Stimulated activated CD8-positive, alpha-beta memory T cell treated with anti-CD3 and anti-CD28 coated beads, Interleukin-4, amount 100 ng/mL, for 1 hour (primary cell): ENCODE measurements at places on chromosomes 11 and 22.

DNA sequence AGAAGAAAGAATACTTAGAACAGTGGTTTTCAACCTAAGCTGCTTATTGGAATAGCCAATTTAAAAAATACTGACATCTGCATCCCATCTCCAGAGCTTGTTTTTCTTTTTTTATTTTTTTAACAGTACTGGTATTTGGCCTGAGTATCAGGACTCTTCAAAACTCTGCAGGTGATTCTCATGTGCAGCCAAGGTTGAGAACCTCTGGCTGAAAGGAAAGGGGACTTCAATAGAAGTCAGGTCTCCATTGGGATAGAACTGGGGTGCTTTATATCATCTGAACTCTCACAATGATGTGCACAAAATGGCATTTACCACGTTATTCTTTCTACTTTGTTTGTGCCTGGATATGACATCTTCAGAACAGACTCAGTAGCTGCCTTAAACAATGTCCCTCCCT, 55.3 kb downstream of the BBOX1 start:
- DNase-seq, result no peak

DNA sequence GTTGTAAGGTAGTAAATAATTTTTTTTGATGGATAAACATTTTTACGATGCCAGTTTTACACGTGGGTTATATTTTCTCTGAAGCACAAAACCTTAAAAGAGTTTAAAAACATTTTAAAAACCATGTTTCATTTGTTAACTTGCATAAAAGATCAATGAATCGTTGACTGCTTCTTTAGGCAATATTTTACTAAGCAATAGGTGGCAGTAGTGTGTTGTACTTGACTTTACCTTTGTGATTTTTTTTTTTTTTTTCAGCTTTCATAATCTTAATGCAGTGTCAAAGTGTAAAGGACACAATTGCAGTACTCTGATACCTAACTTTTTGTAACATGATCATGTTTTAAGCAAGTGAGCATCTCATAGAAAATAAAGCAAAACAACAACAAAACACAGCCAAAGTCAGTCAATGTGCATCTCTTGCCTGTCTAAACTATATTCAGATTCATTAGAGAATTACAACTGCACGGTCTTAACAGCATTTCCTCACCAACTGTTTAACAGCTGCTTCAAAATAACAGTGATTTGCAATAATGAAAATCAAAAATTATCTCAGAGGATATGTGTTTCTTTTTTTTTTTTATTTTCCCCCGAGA, 27.7 kb downstream of the DNAJC24 start:
- DNase-seq, result no peak

GRCh38 chr11:115652496-115652895, 148.3 kb upstream of the CADM1 start:
- no peak for DNase-seq

DNA sequence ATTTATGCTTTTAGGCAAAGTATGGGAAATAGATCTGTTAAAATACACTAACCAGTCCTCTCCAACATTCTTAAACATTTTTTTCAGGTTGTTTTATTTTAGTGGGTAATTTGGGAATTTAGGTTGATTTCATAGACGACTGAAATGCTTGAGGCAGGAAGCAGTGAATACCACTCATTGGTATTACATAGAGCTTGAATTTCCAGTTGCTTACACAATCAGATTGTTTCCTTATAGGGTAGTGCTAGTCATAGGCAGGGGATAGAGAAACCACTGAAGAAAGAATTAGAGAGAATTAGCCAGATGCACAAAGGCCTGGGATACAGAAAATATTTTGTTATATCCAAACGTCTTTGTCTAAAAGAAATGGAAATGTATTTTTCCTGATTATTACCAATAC, 23.9 kb upstream of the LYVE1 start:
- no peak for DNase-seq

DNA sequence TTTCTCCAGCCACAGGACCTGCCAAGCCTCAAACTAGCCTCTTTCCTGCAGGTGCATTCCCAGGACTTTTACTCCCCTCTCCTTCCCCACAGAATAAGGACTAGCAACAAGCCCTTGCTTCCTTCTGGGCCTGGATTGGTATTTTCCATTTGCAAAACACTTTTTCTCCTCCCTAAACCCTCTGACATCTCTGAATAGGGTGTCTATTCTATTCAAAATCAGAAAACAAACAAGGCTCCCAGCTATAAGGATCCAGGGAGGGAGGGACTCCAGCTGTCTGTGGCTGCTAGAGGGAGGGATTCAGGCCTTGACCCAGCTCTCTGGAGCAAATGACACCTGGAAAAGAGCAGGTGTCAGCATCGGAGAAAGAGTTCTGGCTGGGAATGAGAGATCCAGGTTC, 168.5 kb upstream of the BDNF start:
- no peak for DNase-seq

GRCh38 chr22:20396639-20397038, 2.7 kb downstream of the ZNF74 start:
- DNase-seq, result no peak

- no peak for DNase-seq
These were observed 1118.2 kb downstream of the BRD1 start for GRCh38 chr22:48709453-48709852.

- DNase-seq, result no peak
These were observed 122.6 kb downstream of the APOL5 start for GRCh38 chr22:35840302-35840739.

- DNase-seq, result no peak
These were observed 22.3 kb downstream of the CBX7 start for GRCh38 chr22:39130152-39130704.

DNA sequence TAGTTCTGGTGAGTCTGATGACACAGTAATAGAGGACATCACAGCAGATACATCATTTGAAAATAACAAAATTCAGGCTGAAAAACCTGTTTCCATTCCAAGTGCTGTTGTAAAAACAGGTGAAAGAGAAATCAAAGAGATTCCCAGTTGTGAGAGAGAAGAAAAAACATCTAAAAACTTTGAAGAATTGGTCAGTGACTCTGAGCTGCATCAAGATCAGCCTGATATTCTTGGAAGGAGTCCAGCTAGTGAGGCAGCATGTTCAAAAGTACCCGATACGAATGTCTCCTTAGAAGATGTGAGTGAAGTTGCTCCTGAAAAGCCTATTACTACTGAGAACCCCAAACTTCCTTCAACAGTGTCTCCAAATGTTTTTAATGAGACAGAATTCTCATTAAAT, 38.7 kb downstream of the RTN3 start:
- DNase-seq, result no peak

- DNase-seq, result no peak
These were observed 30.5 kb upstream of the CABP7 start for GRCh38 chr22:29689206-29689879.

- DNase-seq, result no peak
These were observed 4.4 kb upstream of the MEN1 start for GRCh38 chr11:64814712-64815187.

DNA sequence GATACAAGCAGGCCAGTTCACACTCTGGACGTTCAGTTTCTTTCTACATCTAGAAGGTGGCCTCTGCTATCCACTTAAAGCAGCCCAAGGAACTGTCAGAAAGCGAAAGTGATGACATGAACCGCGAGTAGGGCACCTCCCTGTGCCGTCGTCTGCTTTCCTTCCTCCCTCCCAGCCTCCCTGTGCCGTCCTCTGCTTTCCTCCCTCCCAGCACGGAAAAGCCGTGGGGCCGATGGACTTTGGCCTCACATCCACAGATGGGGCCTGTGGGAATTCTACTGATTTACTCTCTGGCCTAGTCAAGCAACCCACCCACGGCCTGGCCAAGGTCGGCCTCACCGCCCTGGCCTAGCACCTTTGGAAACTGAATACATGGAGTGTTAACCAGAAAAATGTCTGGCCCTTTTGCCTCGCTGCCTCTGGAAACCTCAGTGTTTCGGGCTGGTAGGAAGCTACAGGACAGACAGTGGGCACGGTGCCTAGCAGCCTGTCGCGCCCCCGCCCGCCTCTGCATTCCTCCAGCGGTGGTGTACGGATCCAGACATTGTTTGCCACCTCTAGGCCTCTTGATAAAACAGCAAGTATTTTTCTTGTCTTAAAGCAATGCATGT, 14.2 kb downstream of the PEX26 start:
- no peak for DNase-seq

DNA sequence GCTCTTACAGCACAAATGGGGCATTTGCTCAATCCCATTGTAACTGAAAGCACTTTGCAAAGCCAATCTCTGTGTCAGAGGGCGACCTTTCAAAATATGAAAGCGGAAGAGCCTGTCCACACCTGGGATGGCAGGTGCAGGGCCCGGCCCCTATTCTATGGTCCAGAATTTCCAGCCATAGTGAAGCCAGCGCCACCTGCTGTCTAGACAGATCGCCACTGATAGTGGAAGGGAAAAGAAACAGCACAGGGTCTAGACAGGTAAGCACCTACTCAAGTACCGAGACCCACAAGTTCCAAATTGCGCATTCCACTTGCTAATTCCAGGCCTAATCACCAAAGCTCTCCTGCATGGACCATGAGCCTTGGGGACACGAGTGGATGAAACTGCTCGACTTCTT, 141.4 kb downstream of the NTM start:
- DNase-seq, result no peak

DNA sequence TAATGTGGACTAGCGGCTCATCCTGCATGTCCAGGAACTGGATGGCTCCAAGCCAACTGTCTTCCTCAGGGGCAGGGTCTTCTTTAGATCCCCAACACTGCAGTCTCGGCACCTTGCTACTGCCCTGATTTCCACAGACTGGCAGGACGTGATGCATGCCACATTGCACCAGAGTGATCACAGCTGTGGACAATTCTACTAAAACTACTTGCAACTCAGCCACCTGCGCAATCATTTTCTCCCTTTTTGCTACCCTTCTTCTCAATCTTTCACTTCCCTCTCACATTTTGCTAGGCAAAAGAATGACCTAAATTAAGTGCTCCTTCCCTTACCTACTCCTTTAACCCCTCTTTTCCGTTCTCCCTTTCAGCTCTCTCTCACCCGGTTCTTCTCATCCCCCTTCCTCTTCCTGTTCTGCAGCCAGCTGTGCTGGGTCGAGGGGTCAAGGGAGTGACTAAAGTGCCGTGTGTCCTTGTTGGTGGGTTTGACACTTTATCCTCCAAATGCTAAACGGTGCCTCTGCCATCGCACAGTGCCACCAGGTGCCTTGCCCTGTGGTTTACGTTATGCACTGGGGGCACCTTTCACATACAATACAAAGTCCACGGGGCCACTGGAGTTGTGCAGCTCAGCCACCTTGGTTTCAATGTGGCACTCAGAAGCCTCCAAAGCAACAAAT, 11.5 kb upstream of the PEX26 start:
- DNase-seq, result no peak

DNA sequence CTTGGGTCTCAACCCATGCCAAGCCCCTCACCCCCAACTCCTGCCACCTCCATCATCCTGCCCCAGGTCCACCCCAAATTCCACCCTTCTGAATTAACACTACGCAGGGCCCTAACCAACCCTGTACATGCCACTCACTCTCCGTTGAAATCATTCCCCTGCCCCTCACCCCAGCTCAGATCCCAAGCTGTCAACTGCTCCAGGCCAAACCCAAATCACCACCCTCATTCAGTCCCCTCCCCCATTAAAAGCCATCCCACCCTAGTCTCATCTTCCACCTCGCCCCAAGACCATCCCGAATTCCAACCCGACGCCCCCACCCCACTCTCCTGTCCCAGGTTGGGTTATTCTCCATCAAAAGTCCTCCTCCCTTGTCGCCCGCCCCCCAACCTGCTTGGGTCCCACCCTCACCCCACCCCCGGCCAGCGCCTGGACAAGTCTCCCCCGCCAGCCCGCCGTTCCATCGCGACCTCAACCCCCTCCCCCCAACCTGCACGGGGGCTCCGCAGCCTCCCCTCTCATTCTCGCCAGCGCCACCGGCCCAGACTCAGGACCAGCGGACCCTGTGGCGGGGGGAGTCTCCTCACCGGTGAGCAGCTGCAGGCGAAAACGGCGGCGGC, 466 bp downstream of the FAM168A start:
- no peak for DNase-seq

DNA sequence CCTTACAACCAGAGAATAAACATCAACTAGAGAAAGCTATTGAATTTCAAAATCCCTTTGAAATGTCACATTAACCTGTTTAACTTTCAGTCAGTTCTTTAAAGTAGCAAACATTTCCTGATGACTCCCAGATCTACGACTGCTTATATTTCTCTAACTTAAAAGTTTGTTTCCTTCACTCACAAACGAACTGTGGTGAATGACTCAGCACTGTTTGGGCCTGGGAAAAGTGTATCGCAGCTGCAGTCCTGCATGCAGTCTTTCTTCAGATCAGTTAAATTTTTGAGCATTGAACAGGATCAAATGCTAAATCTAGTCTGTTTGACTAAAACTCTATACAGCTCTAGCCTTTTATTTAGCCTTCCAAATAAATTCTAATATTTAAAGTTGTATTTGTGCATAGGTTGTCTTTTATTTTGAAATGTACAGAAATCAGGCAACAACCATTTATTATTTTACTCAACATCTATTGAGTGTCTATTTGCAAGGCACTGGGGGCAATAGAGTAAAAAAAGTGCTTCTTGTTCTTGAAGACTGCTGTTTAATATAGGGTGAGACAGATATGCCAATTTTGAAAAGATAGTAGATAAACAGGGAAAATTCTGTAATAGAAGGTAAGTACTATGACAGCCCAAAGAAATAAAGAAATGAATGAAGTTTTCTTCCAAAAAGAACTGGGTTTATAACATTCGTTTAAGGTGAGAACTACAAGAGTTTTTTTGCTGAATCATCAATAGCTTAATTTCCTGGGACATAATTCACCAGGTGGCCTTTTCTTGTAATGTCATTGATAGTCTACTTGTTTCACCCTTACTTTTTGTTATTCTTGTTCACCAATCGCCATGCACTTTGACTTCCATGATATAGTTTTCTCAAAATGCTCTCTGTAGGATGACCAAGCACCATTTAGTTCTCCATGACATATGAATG, 235.4 kb downstream of the METTL15 start:
- no peak for DNase-seq

DNA sequence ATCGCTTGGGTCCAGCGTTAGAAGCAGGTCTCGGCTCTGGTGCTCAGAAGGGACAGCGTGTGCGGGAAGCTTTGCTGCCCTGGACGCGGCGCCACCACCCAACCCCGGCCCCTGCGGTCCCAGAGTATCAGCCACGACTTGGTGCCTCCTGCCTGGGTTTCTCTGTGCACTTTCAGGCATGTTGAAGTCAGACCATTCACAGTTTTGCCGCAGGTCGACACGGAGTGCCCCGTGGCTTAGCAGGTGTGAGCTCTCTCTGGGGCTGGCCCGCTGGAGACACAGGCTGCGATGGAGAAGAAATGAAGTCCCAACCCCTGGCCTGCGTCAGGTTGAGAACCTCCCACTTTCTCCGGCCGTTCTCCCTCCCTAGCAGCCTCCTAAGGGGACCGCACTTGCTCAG, 494.5 kb downstream of the BRD1 start:
- DNase-seq, result no peak

GRCh38 chr11:103898065-103898464, 138.4 kb upstream of the DDI1 start:
- no peak for DNase-seq
